ENCODE measurements at places on chromosomes 5 and 9. TPM values are rescaled to one million over a fixed set of nuclear protein-coding genes. Genes with fewer than 3 reads are reported as not detected.

The PHF24 gene
- 0.10 TPM for total RNA-seq

The TGFBI gene
- 1,898 TPM for total RNA-seq

The LCN6 gene
- not detected for total RNA-seq

The CCL27 gene
- not detected for total RNA-seq

The FOXI1 gene
- not detected for total RNA-seq

The PCDHGA9 gene
- total RNA-seq, result 0.07 TPM

The PCDHA2 gene
- total RNA-seq, result 0.05 TPM

The GPR150 gene
- 0.18 TPM for total RNA-seq
